Left ventricle myocardium inferior (tissue), 1 donor: ENCODE measurements at places on chromosomes 1 and 21. TPM values are rescaled to one million over a fixed set of nuclear protein-coding genes. Genes with fewer than 3 reads are reported as not detected.

The EFNA1 gene
- 42.9 TPM for total RNA-seq

The HNRNPR gene
- total RNA-seq: 54.6 TPM

The RSBN1 gene
- total RNA-seq: 7.6 TPM

The AMPD1 gene
- total RNA-seq: not detected

The RRAGC gene
- 20.0 TPM for total RNA-seq

The PGLYRP4 gene
- not detected for total RNA-seq

The NSL1 gene
- total RNA-seq: 29.0 TPM

The NUAK2 gene
- 0.74 TPM for total RNA-seq

The CFHR1 gene
- not detected for total RNA-seq

The S100A8 gene
- 26.6 TPM for total RNA-seq

The ITLN1 gene
- 1.0 TPM for total RNA-seq

The SLAMF6 gene
- 0.22 TPM for total RNA-seq

The CTSS gene
- 27.5 TPM for total RNA-seq

The HECTD3 gene
- 19.1 TPM for total RNA-seq

The VASH2 gene
- 1.2 TPM for total RNA-seq

The DNASE2B gene
- total RNA-seq: not detected

The OR2L13 gene
- total RNA-seq: not detected

The CHIA gene
- not detected for total RNA-seq

The GNAI3 gene
- total RNA-seq: 2.0 TPM

The NUDT4B gene
- total RNA-seq: not detected

The ATF3 gene
- total RNA-seq: 20.0 TPM

The SLC19A2 gene
- total RNA-seq: 16.6 TPM

The ZSWIM5 gene
- total RNA-seq: 0.93 TPM
